Stimulated activated CD8-positive, alpha-beta memory T cell treated with anti-CD3 and anti-CD28 coated beads, Interleukin-7, amount 100 ng/mL, for 1 hour (primary cell): ENCODE measurements at places on chromosomes 2 and 18.

GRCh38 chr18:68275616-68276015, 439.3 kb downstream of the TMX3 start:
- no peak for DNase-seq

- no peak for DNase-seq
Measured at GRCh38 chr2:182509216-182509615, 82.4 kb upstream of the PDE1A start.

- DNase-seq: no peak
Measured at GRCh38 chr18:49944663-49945062, 131.3 kb upstream of the ACAA2 start.

- DNase-seq: no peak
Measured at GRCh38 chr18:31043709-31044108, 1.2 kb upstream of the DSC3 start.

- no peak for DNase-seq
Measured at GRCh38 chr2:195411219-195411687, 245.8 kb upstream of the SLC39A10 start.

- DNase-seq: no peak
Measured at GRCh38 chr2:158484892-158485556, 28.3 kb downstream of the PKP4 start.

- no peak for DNase-seq
Measured at GRCh38 chr2:102484310-102485061, 11.5 kb downstream of the SLC9A4 start.

- no peak for DNase-seq
Measured at GRCh38 chr18:52682260-52682659, 342.3 kb downstream of the DCC start.

GRCh38 chr18:11025671-11026070, 123.7 kb downstream of the PIEZO2 start:
- no peak for DNase-seq

DNA sequence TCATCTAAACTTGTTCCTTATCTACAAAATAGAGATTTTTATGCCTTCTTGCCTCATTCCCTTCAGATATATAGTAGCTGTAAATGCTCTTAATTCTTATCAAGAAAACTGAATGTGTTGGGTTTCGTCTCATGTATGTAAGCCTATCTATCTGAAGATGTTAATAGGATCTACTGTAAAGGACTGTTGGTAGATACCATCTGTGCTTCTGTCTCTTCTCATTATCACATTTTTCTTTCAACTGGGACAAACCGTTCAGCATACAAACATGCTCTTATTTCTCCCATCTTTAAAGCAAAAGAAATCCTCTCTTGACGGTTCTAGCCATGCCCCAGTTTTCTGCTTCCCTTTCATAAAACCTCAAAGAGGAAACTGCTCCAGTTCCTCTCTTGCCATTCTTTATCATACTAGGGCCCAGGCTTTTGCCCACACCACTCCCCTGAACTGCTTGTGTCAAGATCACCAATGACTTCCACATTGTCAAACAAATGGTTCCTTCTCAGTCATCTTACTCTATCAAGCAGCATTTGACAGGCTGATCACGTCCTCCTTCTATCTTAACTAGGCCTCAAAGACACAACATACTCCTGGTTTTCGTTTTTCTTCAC, 88.7 kb downstream of the ARHGEF33 start:
- DNase-seq: no peak

- no peak for DNase-seq
Measured at GRCh38 chr2:241768251-241768711, 8.3 kb upstream of the GAL3ST2 start.

DNA sequence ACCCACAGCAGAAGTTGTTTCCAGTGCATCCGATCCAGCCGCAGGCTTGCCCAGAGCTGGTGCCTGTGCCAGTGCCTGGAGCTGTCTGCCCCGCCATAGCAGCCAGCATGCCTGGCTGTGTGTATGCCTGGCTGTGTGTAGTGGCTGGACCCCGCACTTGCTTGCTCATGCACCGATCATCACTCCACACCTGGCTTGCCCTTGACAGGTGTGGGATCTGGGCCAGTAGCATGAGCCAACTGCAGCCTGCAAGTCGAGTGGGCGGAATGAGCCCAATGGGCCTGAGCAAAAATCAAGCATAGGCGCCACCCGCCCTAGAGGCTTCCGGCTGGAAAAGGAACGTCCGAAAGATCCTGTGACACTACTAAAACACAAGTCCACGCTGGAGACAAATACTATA, 74.5 kb downstream of the EPB41L3 start:
- no peak for DNase-seq

- DNase-seq: no peak
Measured at GRCh38 chr2:238997137-238997390, 149.2 kb downstream of the TWIST2 start.

GRCh38 chr2:88859461-88859860, 168.0 kb downstream of the RPIA start:
- DNase-seq: no peak
